ENCODE measurements at places on chromosomes 5 and 9. TPM values are rescaled to one million over a fixed set of nuclear protein-coding genes. Genes with fewer than 3 reads are reported as not detected.

GLRA1 gene
- not detected for total RNA-seq

HSPB3 gene
- total RNA-seq = not detected

SCGB3A2 gene
- not detected for total RNA-seq

ZNF354C gene
- 6.5 TPM for total RNA-seq

JAKMIP2 gene
- 0.19 TPM for total RNA-seq

CD14 gene
- 114 TPM for total RNA-seq

SPINK4 gene
- not detected for total RNA-seq

NR5A1 gene
- not detected for total RNA-seq

ALDH1A1 gene
- 57.2 TPM for total RNA-seq

ZNF462 gene
- 20.5 TPM for total RNA-seq

ZNF300 gene
- total RNA-seq = 2.5 TPM

SPAAR gene
- 16.0 TPM for total RNA-seq

CMBL gene
- 8.5 TPM for total RNA-seq

IL9 gene
- not detected for total RNA-seq

SLC46A2 gene
- total RNA-seq = not detected

ZNF454 gene
- total RNA-seq = 1.3 TPM

LRRC19 gene
- not detected for total RNA-seq

IL31RA gene
- total RNA-seq = not detected

CFAP77 gene
- not detected for total RNA-seq

ATP10B gene
- not detected for total RNA-seq

SLC25A2 gene
- 0.98 TPM for total RNA-seq

IL17B gene
- total RNA-seq = not detected

TAF11L10 gene
- not detected for total RNA-seq

HTR1A gene
- not detected for total RNA-seq

SEPTIN8 gene
- 30.8 TPM for total RNA-seq

PTCD2 gene
- 6.2 TPM for total RNA-seq

SLC34A3 gene
- total RNA-seq = not detected

SVEP1 gene
- total RNA-seq = 87.2 TPM

GAPT gene
- total RNA-seq = 4.0 TPM

All from subcutaneous adipose tissue (tissue), 4 donors.